Psoas muscle (tissue), 8 donors: ENCODE measurements at places on chromosomes 3 and 15. TPM values are rescaled to one million over a fixed set of nuclear protein-coding genes. Genes with fewer than 3 reads are reported as not detected.

Gene TMCO5A
- not detected for total RNA-seq

Gene CPLX3
- total RNA-seq, result not detected

Gene GOLGA8K
- 0.30 TPM for total RNA-seq

Gene PPM1L
- 66.0 TPM for total RNA-seq

Gene GOLGA6D
- not detected for total RNA-seq

Gene DNAH1
- total RNA-seq, result 4.1 TPM
